Activated T-helper 2 cell treated with anti-CD3 and anti-CD28 coated beads, Interferon-gamma antibody, Interleukin-2, Interleukin-4, amounts not matched to agents 10 μg/mL and 5 μg/mL and 100 μg/mL, durations not matched to agents 14 hours and 24 hours and 36 hours (primary cell): ENCODE measurements at places on chromosomes 6 and 20.

DNA sequence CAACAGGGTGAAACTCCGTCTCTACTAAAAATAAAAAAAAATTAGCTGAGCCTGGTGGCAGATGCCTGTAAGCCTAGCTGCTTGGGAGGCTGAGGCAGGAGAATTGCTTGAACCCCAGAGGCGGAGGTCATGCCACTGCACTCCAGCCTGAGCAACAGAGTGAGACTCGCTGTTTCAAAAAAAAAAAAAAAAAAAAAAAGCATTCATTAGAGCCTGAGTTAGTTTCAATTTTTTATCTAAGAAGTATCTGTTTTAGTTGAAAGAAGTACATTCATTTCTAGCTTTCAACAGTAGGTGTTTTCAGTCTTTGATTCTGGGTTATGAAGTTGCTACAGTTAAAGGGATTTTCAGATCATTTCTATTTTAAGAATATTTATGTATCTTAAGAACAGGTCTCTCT is 42.2 kb downstream of the ZNF292 start:
- DNase-seq = no peak

DNA sequence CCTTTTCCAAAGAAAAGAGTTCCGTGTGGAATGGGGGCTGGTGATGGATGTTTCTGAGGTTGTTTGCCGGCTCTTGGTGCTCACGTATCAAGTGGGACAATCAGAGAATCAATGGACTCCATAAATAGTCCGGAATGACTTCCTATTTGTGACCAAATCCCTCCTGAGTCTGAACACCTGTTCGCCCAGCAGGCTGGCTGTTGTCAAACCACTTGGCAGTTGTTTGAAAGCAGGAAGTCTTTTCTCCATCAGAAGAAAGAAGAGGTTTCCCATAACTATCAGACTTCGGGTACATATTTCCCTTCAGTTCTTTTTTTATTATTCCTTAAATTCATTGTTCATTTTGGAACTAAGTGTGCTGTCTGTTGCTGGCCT is 154.7 kb upstream of the RIN2 start:
- no peak for DNase-seq

DNA sequence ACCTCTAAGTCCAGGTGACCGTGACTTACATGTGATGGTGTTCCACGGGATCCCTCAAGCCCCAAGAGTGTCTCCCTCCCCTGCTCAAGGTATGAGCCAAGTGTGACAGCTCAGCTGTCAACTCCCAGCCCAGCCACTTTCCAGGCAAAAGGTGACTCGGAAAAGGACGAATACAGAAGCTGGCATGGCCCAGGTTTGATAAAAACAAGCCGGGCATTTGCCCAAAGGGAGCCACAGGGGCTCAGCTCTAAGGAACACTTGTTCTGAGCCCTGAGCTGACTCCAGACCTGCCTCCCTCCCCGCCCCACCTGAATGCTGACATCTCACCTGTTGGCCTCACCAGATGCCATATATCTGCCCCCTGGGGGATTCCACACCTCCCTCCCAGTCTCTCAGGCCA is 43.0 kb upstream of the BPIFA2 start:
- DNase-seq = no peak

DNA sequence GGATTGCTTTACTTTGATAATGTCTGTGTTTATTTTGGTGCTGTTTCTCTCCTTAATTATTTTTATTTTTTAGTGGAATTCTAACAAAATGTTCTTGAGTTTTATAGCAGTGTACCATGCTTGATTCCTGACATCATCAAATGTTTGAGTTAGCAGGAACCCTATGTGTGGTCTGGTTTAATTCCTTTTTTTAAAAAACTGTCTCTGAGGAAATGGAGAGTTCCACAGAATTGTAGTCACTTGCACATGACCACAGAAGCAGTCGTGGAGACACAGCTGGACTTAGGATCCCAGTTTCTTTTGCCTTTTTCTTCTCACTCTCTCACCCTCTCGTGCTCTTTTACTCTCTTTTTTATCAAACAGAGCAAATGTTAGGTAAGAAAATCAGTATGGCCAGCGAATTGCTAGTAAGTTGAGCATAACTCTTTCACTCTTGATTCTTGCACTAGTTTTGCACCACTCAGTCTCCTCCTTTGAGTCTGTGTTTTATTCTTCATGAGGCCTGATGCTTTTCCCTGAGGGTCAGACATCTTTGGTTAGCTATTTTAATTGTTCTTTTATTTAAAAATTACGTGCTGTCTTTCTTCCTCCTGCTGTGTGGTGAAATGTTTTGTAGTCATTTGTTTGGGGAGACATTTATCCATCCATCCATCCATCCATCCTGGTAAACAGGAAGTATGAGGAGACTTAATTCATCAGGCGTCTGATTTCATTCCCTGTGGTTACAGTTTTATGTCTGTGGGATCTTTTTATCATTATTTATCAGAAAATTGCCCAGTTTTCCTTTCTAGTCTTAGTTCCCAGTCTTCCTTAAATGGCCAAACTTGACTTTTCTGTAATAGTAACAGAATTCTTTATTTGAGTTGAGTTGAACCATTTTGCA is 83.0 kb downstream of the SCAF8 start:
- DNase-seq = no peak

GRCh38 chr6:151698931-151699700 is 108.4 kb upstream of the ESR1 start:
- no peak for DNase-seq

- no peak for DNase-seq
Measured at GRCh38 chr20:49508435-49509199, 26.1 kb upstream of the KCNB1 start.

DNA sequence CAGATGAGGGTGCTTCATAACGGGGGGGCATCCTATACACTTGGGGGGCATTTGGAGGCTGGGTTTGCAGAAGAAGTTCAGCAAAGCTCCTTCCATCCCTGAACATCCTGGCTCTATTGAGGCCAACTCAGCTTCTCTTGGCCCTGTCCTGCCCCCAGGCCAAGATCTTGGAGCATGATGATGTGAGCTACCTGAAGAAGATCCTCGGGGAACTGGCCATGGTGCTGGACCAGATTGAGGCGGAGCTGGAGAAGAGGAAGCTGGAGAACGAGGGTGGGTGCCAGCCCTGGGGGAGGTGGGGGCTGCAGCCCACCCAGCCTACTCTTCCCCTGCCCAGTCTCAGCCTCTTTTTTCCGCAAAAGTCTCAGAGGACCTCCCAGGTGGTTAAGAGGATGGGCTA is 17.2 kb downstream of the GDAP1L1 start:
- DNase-seq = no peak

DNA sequence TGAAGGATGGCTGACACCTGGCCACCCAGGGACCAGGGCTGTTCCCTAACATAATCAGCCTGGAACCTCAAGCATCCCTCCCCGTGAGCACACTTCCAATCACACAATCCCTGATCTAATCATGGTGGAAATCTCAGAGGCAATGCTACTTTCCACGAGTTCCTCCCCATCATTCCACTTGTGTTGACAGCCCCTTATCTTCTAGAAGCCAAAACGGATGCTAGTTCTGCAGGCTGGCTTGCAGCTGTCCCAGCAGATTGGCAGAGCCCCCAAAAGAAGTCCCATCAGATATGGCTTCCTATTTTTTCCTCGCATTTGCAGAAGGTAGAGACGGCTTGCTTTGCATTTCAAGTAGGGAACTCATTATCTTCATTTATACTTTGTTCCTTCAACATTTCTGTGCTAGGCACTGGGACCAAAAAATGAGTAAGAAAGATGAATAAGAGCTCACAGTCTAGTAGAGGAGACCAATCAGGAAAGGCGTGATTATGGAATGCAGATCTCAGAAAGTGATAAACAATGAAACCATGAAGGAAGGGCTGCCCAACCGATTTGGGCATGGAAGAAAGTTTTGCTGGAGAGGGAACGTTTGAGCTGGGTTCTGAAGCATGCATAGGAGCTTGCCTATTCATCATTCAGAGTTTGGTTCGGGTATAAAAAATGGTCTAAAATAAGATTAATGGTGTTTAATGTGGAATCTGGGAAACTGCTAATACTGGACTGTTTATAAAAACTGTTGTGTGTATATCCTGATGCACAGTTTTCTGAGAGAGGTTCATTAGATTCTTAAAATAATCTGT is 44.6 kb upstream of the TBC1D7 start:
- no peak for DNase-seq

- DNase-seq = no peak
Measured at GRCh38 chr6:109795994-109796555, 105.0 kb downstream of the FIG4 start.

- DNase-seq = no peak
Measured at GRCh38 chr20:37351689-37352607, 6.0 kb downstream of the SRC start.

DNA sequence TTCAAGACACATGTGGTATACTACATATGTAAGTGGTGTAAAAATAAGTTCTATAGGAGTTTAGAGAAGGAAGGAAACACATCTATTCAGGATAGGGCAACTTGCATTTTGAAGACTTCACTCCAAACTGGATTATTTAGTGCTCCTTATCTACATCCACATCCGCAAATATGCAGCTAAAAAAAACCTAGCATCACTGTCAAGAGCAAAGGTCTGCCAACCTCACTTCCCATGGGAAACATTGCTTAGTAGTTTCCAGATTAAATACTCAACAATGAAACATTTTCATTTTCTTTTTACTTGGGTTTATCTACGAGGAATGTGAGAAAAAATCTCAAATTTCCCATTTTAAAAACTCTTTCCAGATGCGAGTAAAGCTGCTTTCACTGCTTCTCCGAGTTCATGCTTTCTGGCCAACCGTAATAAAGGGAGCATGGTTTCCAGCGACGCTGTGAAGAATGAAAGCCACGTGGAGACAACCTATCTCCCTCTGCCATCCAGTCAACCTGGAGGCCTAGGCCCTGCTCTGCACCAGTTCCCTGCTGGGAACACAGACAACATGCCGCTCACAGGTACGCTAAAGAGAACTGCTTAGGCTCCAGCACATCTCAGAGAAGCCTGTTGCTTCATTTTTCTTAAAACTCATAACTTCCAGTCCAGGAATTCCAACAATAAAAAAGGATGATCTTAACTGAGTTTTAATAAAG is 48.2 kb downstream of the RFX6 start:
- DNase-seq = no peak

- DNase-seq = no peak
Measured at GRCh38 chr6:36729161-36729524, 31.5 kb downstream of the RAB44 start.
